Uterus (tissue), 4 donors: ENCODE measurements at places on chromosomes 4 and X. TPM values are rescaled to one million over a fixed set of nuclear protein-coding genes. Genes with fewer than 3 reads are reported as not detected.

DNA sequence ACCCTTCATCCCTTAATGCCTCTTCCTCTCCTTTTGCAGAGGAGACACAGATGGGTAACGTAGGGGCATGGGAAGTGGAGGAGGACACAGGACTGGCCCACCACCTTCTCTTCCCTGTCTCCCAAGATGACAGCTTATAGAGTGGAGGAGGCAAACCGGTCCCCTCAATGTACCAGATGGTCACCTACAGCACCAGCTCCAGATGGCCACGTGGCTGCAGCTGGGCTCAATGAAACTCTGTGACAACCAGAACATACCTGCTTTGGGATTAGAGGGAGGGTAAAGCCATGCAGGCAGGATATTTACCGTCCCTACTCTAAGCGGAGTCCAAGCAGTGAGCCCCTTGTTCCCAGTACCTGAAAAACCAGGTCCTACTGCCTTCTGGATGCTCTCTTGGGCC, 7.5 kb upstream of the KLHL15 start:
- H3K36me3 ChIP-seq = no peaks in the 10 kb centered on the region
- no peaks in the 10 kb centered on the region for H3K4me1 ChIP-seq
- no peaks in the 10 kb centered on the region for H3K27me3 ChIP-seq
- H3K27ac ChIP-seq = no peak overlapping the region
- no peak for DNase-seq
- no peak overlapping the region for H3K4me3 ChIP-seq

- H3K4me3 ChIP-seq = no peak overlapping the region
- no peaks in the 10 kb centered on the region for H3K4me1 ChIP-seq
Observed at GRCh38 chr4:66943112-66943511, 602.2 kb downstream of the CENPC start.

Gene BMX
- total RNA-seq = 4.7 TPM

GRCh38 chrX:40383969-40384368, 196.8 kb upstream of the ATP6AP2 start:
- H3K4me3 ChIP-seq = no peak overlapping the region
- DNase-seq = no peak
- H3K27ac ChIP-seq = no peak overlapping the region

Gene CLDN22
- not detected for total RNA-seq

- H3K4me1 ChIP-seq = no peaks in the 10 kb centered on the region
- DNase-seq = no peak
- H3K27me3 ChIP-seq = no peaks in the 10 kb centered on the region
- no peak overlapping the region for H3K27ac ChIP-seq
- H3K36me3 ChIP-seq = no peaks in the 10 kb centered on the region
Observed at GRCh38 chr4:38223782-38224236, 263.6 kb downstream of the PTTG2 start.

- H3K27me3 ChIP-seq = no peaks in the 10 kb centered on the region
- DNase-seq = no peak
- no peaks in the 10 kb centered on the region for H3K4me1 ChIP-seq
- no peak overlapping the region for H3K4me3 ChIP-seq
- no peaks in the 10 kb centered on the region for H3K36me3 ChIP-seq
Observed at GRCh38 chr4:63122955-63123354, 1286.3 kb downstream of the TECRL start.

DNA sequence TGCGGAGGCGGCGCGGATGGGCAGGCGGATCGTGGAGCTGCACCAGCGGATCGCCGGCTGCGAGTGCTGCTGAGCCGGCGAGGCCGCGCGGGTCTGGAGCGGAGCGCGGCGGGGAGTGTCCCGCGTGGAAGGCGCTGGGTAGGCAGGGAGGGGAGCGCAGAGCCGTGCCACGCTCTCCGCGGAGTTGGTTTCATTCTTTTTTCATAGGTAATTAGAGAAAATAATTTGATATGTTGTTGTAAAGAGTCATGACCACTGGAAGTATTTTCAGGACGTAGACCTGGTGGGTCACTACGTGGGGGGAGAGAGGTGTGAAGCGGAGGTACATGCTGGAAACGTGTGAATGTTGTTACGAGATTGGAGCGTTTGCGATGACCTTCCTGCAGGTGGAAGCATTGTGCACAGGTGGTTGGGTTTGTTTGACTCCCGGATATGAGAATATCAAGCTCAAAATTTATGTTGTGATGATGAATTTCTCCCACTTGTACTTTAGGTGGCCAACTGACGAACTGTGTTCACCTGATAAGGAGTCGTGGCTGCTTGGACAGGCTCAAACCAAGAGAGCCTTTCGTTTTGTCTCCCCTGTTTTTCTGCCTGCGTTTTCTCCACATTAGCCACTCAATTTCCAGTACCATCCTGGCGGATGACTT, 19.1 kb upstream of the S100P start:
- DNase-seq = no peak
- H3K27me3 ChIP-seq = no peaks in the 10 kb centered on the region
- H3K4me1 ChIP-seq = peaks cover 18% of the 10 kb centered on the region
- peak overlapping the region; percentile 85 for H3K27ac ChIP-seq
